Left cardiac atrium (tissue), 4 donors: ENCODE measurements at places on chromosomes 3 and 15.

DNA sequence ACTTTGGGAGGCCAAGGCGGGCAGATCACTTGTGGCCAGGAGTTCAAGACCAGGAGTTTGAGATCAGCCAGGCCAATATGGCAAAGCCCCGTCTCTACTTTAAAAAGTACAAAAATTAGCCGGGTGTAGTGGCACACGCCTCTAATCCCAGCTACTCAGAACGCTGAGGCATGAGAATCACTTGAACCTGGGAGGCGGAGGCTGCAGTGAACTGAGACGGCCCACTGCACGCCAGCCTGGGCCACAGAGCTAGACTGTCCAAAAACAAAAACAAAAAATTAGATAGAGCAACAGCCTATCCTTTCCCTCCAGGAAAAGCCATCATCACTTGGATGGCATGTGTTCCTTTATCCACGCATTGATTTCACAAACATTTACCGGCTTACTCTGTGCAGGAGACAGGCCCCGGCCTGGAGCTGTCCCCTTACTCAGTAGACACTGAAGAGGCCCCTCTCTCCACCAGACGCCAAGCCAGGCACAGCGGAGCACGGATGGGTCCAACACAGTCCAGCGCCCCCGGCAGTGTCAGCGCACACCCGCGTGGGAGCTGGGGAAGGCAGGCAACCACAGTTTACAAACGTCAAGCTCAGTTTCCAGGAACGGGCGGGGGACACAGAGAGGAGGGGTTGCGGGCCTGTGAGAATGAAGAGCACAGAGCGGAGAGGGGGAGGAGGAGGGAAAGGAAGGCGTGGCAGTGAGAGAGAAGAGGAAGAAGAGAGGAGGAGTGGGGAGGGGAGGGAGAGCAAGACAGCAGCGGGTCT lies 3.1 kb downstream of the GP5 start:
- DNase-seq: peak; percentile 48

DNA sequence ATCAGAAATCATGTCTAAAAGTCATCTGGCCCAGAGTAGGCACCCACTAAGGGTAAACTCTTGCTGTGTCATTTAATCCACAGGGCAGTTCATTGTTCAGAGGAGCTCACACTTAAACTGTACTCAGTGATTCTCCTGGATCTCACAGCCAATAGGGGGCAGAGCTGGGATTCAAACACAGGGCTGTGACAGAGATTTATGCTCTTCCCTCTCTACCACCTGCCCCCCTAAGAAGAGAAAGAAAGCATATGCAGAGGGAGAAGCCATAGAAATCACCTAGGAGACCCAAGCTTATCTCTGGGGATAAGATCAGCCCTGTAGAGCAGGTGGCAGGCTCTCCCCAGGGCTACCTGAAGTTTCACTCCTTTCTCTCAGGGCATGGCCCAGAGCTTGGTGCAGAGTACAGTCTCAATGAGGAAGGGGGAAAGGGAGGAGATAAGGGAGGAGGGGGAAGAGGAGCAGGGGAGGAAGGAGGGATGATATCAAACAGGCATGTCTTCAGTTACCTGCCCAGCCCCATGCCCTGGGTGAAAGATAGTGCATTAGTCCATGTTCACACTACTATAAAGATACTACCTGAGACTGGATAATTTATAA lies 51.8 kb upstream of the ADPGK start:
- no peak for DNase-seq

DNA sequence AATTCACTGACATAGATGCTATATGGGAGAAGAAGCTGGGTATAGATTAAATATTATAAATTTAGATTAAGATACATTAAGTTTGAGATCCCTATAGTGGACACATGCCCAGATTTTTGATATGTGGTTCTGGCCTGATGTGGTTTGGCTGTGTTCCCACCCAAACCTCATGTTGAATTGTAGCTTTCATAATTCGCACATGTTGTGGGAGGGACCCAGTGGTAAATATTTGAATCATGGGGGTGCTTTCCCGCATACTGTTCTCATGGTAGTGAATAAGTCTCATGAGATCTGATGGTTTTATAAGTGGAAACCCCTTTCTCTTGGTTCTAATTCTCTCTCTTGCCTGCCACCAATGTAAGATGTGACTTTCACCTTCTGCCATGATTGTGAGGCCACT lies 189.4 kb upstream of the CD96 start:
- DNase-seq: no peak

- no peak for DNase-seq
Observed at GRCh38 chr3:72802001-72802400, 46.2 kb downstream of the SHQ1 start.

GRCh38 chr3:14550651-14551611 lies 10.8 kb upstream of the GRIP2 start:
- DNase-seq: no peak

DNA sequence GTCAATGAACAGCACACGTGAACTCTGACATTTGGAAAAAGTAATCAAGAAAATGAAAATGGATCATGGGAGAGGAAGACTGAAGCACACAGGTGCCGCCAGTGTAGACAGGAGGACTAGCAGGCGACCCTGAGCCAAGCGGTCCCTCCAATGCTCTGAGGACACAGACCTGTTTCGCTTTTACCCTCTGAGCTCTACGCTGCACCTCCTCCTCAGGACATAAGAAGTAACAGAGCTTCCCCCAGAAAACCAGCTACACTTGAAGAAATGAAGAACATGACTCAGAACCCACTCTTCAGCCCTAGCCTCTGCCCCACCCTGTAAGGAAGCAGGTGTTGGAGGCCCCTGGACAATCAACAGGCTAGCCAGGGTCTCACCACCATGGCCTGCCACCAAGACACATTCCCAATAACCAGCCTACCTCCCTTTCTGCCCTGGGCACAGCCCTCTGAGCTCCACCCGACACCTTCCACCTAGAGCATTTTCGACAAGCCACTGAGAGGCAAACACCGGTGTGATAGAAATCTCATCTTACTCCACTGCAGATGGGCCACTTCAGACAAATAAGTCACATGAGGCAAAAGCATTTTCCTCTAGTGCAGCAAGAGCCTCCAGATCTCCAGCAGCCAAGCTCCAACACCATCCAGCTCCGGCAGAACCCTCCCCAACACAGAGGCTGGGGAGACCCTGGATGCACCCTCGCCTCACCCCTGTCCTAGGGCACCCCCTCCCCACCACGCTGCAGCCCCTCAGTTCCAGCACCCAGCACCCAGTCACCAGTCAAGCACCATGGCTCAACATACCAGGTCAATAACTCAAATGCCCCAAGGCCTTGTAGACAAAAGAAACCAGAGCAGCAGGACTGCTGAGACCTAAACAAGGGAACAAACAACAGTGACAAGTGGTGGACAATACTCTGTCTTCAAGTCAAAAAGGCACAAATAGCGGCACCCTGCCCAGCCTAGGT lies 11.4 kb downstream of the FAM174B start:
- DNase-seq: no peak

DNA sequence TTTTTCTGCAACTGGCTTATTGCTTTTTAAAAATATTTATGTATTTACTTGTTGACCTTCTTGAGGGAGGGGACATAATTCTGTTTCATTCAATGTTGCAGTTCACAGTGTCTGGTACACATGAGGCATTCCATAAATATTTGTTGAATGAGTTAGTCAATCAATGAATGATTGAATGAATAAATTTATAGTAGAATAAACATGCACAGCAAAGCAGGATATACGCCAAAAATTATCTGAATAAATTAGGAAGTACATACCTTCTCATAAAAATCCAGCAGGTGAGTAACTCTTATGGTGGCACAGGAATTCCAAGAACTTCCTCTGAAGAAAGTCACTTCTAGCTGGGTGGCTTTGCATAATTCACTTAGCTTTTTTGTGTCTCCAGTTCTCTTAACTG lies 469.4 kb upstream of the ATP11B start:
- no peak for DNase-seq

DNA sequence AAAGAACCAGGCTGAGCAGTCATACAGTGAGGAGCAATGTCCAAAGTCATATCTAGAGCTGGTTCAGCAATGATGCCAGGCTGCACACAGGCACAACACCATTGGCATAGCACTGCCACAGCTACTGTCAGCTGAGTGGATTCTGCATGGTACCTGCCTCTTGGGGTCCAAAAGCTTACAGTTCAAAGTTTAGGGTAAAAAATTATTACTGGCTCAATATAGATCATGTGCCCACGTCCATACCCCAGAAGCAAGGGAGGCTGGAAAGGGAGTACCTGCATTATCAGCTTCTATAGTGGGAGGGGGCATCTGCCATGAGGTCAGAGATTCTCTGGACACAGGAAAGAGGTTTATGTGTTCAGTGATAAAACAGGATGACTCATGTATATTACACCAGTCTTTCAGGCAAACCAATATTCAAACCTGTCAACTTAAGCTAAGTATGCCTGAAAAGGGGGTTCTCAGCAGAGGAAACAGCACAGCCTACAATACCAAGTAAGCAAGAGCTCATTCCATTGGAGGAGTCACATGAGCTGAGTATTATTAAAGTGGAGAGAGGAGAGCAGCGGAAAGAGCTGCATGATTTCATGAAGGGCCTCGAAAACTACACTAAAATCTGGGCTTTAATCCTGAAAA lies 99.0 kb downstream of the ANO10 start:
- no peak for DNase-seq

GRCh38 chr15:39272901-39273300 lies 308.0 kb upstream of the THBS1 start:
- no peak for DNase-seq
